ENCODE measurements at places on chromosomes 3 and 15. TPM values are rescaled to one million over a fixed set of nuclear protein-coding genes. Genes with fewer than 3 reads are reported as not detected.

DNA sequence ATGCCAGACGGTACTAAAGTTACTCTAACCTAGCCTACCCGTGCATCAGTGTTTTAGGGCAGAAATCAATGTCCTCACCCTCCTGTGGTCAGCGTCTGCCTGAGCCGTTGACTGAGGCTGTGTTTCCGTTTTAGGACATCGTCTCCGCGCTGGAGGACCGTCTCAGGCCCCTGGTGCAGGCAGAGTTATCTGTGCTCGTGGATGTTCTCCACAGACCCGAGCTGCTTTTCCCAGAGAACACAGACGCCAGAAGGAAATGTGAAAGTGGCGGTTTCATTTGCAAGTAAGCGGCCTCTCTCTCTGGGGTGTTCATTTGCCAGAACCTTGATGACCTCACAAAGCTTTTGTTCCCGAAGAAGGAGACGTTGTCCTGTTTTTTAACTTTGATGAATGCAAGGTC is 217.0 kb downstream of the ITPR1 start:
- DNase-seq: no peak

DNA sequence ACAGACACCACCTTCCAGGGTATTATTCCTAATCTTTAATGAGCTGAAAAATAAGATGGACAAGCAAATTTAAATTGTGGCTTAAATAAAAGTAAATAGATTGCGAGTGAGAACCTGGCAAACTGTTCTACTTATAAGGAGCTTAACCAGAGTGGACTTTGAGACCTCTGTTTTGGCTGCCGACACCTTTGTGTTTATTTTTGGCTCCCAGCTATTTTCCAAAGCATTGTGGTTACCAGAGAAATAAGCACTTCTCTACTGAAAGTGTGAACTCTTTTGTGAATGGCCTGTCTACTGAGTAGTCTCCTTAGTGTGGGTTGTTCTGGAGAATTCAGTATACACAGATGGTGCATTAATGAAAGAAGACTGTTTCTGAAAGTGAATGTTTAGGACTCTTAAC is 109.4 kb downstream of the ATP8B4 start:
- no peak for DNase-seq

DNA sequence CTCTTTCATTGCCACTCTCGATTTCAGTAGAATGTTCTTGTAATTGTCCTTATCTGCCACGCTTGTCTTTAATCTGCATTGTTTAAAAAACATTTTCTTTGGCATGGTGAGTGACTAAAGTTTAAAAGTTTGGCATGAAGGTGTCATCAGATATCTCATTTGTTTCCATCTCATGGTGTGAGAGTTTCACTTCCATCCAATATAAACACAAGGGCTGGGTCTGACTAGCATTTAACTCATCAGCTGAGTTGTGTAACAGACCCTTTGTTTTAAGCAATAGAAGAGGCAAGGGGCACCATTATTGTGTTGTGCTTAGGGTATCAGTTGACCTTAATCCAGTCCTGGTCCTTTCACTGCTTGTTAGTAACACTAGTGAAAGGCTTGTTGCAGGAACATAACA is 49.9 kb upstream of the IL12A start:
- no peak for DNase-seq

ZNF197 gene
- 6.1 TPM for polyA plus RNA-seq

PRR23E gene
- not detected for polyA plus RNA-seq

- DNase-seq: no peak
Measured at GRCh38 chr3:101461451-101461850, 51.6 kb downstream of the SENP7 start.

- no peak for DNase-seq
Measured at GRCh38 chr3:12409684-12410596, 74.3 kb upstream of the TSEN2 start.

SHC4 gene
- polyA plus RNA-seq: 0.47 TPM

- DNase-seq: no peak
Measured at GRCh38 chr15:71532994-71533393, 277.4 kb upstream of the NR2E3 start.

DNA sequence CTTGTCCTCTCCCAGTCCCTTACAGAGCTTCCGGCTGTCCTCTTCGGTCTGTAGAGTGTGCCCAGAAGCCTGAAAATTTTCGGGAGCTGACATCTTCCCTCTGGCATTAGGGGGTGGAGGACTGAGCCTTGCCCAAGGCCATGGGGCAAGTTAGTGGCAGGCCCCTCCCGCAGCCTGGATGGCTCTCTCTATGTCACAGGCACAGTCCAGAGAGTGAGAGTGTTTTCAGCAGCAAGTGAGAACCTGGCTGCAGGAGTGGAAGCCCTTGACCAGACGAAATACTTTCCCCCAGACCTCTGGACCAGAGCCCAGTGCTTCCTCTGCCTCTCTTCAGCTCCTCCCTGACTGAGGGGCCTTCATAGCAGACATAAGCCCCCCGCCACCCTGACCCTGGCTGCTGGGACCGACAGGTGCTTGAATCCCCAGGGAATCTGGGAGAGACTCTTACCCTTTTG is 50.5 kb upstream of the SEC22A start:
- no peak for DNase-seq

OR5K2 gene
- not detected for polyA plus RNA-seq

KCNAB1 gene
- polyA plus RNA-seq: 1.7 TPM

DNA sequence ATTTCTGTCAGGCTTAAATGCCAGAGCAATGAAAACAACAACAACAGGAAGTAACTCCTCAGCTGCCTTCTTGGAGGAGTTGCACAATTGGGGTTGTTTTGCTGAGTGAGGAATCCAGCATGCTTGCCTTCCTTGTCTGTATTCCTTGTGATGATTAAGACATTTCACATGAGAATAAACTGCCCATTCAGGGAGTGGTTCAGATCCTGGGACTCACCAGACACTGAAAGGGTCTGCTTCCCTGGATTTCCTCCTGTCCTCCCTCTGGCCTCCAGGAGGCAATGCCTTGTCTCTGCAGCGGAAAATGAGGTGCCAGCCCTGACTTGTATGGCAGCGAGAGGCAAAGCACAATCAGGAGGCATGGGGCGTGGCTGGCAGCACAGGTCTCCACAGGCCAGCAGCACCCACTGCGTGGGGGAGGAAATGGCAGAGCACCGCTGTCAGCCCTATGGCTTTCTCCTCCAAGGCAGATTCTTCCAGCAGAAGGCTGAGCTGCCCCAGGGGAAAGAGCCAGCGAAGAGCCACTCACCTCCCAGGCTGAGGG is 41.5 kb downstream of the RBP2 start:
- no peak for DNase-seq

GRCh38 chr3:177330779-177331178 is 133.5 kb upstream of the TBL1XR1 start:
- DNase-seq: no peak

CDAN1 gene
- polyA plus RNA-seq: 7.0 TPM

FOXB1 gene
- not detected for polyA plus RNA-seq

ITIH3 gene
- 2.1 TPM for polyA plus RNA-seq

CFAP100 gene
- polyA plus RNA-seq: 0.60 TPM

- DNase-seq: no peak
Measured at GRCh38 chr3:71944482-71945065, 159.6 kb upstream of the PROK2 start.

DNA sequence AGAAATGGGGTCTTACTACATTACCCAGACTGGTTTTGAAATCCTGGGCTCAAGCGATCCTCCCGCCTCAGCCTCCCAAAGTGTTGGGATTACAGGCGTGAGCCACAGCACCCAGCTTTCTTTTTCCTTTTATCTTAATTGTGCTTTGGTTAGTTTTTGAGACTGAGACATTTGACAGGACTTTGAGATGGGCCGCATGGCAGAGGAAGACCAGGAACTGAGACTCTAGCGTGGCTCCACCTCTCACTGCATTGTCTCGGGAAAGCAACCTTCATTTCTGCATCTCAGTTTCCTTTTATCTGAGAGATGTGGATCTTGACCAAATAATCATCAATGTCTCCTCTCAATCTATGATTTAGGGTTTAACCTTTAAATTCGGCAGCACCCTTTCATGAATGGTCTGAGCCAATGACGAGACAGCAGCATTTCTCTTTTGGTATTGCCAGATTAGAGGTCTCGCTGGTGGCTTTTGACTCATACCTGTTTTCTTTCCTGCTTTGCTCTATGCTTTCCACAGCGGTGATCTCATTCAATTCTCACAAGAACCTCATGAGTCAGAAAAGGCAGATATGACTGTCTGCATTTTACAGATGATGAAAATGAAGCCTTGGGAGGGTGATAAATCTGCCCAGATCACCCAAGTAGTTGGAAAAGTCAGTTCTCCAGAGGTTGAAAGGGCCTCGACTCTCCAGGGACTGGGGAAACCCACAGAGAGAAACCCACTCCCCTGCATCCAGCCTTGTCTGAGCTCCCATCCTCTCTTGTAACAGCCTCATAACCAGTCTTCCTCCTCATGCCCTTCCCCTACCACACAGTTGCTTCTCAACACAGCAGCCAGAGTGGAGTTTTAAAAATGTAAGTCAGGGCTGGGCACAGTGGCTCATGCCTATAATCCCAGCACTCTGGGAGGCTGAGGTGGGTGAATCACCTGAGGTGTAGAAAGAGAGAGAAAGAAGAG is 84.8 kb upstream of the FOXB1 start:
- DNase-seq: no peak

GOLGA6B gene
- not detected for polyA plus RNA-seq
